ENCODE measurements at places on chromosomes 5 and 9.

DNA sequence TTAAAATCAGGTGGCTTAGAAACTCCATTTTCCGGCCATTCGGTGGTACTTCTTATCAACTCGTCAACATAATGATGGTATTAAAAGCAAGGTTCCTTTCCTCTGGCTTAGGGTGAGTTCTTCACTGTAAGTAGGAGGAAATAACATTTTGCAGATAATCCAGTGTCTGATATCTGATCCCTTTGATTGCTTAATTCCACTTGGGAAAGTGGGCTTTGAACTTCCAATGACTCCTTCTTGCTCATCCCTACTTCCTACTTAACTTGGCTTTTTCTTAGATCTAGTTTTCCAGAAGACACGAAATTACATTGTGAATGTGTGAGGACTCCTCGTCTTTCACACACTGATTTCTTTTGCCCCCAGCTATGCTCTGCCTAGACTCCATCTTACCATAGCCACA lies 31.5 kb downstream of the DDX31 start:
- no peak for DNase-seq

DNA sequence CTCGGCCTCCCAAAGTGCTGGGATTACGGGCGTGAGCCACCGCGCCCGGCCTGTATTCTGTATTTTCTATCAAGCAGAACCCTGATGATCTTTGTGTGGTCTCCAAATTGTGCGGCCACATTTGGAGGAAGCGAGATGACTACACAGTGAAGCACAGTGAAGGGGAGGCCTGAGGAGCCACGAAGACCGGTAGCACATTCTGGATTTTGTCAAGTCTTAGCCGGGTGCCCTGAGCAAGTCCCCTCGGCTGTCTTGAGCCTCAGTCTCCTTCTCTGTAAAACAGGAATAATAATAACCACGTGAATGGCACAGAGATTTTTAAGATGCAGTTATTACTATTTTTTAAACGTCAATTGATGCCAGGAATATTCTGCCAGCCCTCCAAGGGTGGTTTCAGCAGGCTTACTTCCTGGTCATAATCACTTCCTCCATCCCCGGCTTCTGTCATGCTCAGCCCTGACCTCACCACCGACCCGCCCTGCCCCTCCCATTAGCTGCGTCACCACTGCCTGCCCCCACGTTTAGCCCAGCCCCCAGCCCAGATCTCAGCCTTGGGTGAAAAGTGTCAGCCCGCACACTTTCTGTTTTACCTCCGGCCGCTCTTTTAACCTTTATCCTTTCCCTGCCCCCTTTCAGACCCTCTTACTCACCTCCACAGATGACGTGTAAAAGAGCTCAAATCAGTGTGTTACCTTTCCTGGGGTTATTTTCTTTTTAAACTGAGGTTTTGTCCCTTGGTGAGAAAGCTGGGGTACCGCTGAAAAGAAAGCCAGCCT lies 27.0 kb upstream of the ERGIC1 start:
- no peak for DNase-seq

DNA sequence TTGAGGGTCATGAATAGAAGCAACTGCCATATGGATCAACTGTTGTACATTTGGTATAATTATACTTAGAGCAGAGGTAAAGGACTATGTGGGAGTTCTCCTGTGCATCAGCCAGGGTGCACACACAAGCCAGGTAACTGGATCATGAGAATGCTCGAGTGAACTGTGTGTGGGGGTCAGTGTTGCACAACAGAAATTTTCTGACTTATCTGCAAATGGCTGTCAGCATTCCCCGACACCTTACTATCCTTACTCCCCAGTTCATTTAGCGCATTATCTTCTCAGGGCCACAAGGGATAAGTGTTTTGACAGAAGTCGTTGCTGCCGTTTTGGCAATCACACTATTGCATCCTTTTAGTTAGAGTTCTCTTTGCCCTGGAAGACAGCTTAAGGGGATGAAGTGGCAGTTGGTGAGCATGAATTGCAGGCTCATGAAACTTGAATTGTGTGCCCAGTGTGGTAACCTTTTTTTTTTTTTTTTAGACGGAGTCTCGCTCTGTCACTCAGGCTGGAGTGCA lies 1.7 kb downstream of the CANX start:
- no peak for DNase-seq

DNA sequence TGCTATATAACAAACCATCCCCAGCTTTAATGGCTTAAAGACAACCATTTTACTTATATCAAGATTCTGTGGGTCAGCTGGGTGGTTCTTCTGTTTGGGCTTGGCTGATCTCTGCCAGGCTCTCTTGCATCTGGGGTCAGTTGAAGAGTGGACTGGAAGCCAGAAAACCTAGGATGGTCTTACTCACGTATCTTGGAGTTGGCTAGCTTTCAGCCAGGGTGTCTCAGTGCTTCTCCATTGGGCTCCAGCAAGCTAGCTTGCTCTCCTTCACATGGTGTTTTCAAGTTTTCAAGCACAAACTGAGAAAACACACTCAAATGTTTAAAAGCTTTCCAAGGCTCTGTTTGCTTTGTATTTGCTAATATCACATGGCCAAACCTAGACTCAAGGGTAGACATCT lies 146.8 kb downstream of the PIK3R1 start:
- no peak for DNase-seq

DNA sequence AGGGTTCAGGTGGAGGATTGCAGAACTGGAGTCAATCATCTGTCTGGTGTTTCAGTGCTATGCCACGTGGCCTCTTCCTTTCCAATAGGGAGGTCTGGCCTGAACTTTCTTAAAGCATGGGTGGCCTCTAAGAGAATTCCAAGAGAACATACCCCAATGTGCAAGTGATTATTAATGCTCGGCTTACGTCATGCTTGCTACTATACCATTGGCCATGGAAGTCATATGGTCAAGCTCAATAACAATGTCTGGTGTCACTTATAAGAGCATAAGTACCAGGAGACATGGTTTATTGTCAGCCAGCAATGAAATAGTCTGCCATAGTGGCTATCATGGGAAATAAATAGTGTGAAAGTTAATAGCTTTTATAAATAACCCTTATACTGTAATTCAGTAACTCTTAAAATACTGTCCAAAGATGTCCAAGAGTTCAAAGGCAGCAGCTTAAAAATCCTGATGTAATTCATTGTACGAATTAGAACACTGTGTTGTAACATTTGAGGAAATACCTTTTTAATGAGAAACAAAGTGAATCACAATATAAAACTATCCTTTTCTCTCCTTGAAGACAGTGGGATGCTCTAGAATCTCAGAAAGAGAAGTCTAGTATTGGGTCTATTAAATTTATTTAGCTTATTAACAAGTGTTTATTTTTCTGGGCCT lies 355.4 kb upstream of the PRR16 start:
- DNase-seq = no peak

DNA sequence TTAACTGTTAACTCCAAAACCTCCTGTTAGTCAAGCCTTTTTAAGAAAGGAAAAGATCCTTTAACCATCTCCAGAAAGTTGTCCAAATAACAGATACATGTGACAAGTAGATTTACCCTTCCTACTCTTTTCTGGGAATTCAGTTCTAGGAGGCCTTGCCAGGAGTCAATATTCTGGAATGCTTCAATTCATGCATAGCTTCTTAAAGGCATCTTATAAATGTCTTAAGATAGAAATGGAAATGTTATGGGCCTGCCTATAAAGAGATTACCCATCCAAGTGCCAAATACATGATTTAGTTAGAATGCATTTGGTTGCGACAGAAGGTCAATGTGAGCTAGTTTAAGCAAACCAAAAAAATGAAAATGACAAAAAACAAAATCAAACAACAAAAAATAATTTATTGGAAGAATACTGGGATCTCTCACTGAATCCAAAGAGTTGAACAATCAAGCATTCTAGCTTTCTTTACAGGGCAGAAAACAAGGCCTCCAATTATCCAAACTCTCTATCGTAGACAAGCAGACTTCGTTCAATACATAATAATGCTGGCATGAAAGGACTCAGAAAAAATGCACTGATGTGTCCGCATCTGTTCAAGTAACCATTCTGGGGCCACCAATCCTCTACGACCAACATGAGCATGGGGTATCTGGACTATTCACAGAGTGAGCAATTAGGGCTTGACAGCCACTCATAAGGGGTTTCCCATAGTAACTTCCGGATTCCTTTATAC lies 188.6 kb downstream of the CTNND2 start:
- DNase-seq = no peak

DNA sequence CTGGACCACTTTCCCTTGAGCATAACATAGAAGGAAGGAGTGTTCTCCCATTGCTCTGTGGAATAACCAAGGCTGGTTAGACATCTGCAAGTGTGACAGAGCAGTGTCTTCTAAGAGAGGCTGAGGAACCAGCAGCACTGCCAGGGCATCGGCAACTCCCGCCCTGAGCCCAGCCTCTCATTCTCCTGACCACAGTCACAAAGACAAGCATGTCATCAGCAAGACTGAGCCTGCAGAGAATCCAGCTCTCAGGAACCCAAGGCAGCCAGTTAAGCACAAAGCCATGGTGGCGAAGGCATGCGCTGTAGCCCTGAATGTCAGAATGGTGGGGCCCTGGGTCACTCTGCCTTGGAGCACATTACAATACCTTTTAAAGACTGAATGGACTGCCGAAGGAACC lies 253.9 kb downstream of the AGTPBP1 start:
- DNase-seq = no peak

DNA sequence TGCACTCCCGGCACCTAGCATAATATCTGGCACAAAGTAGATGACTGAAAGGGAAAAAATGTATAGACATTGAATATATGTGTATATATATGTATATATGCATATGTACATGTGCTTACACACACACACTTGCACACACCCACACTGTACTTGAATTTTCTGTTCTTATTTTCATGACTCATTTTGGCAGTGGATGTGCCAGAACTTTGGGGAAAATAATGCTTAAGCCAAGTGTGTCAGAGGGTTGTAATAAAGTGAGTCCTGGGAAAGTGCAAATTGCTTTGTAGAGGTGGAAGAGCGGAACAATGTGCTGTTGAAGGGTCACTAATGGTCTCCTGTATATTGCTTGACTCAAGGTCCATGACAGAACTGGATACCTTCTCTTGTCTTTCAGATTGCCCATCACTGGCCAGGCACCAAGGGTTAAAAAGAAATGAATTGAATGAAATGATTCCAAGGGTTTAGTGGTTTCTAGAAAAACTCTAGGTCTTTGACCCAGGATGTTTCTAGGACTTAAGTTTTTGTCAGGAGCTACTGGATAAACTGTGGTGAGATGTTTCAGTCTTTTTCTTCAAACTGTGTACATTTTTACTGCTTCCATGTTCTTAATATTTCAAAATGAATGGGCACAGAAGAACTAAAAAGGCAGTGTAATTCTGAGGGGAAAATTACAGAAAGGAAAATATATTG lies 129.9 kb upstream of the MOCS2 start:
- no peak for DNase-seq

GRCh38 chr9:81604306-81605169 lies 84.8 kb downstream of the TLE1 start:
- DNase-seq = no peak

GRCh38 chr5:72523960-72524582 lies 16.9 kb upstream of the ZNF366 start:
- no peak for DNase-seq
